Dorsolateral prefrontal cortex (tissue), 122 donors: ENCODE measurements at places on chromosomes 7 and 10. TPM values are rescaled to one million over a fixed set of nuclear protein-coding genes. Genes with fewer than 3 reads are reported as not detected.
A peak's percentile ranks its signal among the peaks of the same experiment; 100 is the strongest.

- DNase-seq = no peak
Observed at GRCh38 chr10:68087685-68088401, 12.8 kb upstream of the HERC4 start.

DNA sequence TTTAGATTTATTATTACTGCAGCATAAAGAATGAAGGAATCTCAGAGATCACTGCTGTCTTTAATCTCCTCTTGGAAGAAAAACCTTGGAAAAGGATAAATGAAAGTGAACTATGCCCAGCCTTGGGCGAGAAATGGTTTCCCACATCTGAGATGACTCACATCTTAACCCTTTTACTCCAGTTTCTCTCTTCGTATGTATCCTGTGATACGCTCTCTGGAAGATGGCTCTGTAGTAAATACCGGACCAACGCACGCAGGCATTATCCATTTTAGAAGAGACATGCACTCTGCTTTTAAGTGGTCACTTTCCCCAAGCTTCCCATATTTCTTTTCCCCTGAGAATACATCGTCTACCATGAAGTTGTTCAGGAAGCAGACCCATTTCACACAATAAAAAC is 207.3 kb upstream of the BMPER start:
- DNase-seq = no peak

DNA sequence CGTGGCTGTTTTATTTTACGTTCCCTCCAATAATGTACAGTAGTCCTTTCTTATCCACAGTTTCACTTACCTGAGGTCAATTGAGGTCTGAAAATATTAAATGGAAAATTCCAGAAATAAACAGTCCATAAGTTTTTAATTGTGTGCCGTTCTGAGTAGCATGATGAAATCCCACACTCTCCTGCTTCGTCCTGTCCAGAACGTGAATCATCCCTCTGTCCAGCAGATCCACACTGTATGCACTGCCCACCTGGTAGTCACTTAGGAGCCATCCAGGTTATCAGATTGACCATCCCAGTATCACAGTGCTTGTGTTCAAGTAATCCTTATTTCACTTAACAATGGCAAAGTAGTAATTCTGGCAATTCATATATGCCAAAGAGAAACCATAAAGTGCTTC is 46.3 kb downstream of the STARD3NL start:
- DNase-seq = no peak

DNA sequence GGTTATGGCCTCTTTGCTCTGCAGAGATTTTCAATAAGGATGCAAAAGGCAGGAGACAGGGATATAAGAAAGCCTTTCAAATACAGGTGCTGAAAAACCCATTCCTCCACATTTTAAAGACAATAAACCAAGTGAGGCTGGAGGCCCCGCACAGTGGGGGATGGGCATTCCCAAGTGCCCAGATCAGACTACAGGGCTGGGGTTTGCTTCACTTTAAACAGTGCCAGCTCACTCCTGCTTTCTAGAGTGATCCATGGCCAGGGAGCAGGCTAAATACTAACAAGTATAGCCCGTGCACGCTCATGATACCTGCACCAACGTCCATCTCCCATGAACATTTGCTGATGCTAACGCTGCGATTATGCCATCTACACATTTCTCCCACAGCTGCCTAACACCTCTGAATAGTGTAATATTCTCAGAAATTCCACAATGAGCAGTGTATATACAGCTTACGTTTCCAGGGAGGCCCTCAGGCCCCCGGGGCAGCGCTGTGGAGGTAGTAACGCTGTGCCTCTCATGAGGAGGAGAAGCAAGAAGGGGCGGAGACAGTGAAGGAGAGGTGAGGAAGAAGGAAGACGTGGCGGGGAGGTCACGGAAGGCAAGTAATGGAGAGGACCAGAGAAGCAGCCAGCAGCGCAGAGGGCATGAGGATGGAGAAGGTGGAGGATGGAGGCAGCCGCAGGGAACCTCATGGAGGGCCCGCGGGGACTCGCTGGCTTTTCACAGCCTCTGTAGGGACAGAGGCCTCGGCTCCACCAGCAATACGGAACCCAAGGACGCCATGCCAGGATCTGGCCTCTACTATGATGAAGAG is 141.7 kb downstream of the USP6NL start:
- DNase-seq = no peak

The MRPS33 gene
- 37.8 TPM for total RNA-seq

GRCh38 chr7:2631946-2632732 is at the start of gene TTYH3:
TTYH3 (plus strand) TSS chr7:2631986; CDS start chr7:2632156, 170 bp downstream.
- DNase-seq = no peak

- DNase-seq = no peak
Observed at GRCh38 chr10:100448951-100449350, 13.9 kb upstream of the WNT8B start.

DNA sequence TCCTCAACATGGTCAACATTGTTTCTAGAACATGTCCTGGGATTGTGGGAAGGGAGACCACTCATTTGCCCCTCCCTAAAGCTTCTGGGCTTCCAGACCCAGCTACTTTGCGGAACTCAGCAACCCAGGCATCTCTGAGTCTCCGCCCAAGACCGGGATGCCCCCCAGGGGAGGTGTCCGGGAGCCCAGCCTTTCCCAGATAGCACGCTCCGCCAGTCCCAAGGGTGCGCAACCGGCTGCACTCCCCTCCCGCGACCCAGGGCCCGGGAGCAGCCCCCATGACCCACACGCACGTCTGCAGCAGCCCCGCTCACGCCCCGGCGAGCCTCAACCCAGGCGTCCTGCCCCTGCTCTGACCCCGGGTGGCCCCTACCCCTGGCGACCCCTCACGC is at the start of gene EPO:
Gene EPO (plus strand): TSS at position 190 of the 392 bp plus-strand sequence. CDS start 513 bp downstream, outside the sequence.
- peak; percentile 33 for DNase-seq

The PITX3 gene
- not detected for total RNA-seq

The MKRN1 gene
- total RNA-seq = 94.5 TPM

DNA sequence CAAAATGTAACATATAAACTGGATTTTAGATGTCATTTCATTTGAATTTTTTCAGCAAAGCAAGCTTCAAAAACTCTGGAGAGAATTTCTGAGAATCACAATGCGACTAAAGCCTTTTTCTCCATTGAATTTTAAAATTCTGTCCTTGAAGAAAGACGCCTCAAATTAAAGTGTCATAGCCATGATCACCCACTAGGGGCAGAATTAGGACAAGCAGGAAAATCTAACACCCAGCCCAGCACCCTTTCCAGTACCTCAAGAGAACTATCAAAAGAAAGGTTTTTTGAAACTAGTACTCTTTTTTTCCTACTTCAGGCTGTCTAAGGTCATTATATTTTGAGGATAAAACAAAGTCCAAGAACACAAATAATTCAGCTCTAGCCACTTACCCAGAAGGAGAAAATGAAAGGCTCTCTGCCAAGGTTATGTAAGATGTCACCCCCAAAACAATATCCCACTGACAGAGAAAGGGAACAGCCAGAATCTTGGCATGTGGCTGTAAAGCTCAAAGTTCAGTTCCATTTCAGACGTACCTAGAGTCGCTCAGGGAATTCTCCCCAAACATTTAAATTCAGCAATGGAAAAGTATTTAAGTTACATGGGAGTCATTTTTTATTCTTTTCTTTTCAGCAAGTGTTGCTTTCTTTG is 299.4 kb downstream of the SNX13 start:
- DNase-seq = no peak

The ABCF2 gene
- 44.7 TPM for total RNA-seq

DNA sequence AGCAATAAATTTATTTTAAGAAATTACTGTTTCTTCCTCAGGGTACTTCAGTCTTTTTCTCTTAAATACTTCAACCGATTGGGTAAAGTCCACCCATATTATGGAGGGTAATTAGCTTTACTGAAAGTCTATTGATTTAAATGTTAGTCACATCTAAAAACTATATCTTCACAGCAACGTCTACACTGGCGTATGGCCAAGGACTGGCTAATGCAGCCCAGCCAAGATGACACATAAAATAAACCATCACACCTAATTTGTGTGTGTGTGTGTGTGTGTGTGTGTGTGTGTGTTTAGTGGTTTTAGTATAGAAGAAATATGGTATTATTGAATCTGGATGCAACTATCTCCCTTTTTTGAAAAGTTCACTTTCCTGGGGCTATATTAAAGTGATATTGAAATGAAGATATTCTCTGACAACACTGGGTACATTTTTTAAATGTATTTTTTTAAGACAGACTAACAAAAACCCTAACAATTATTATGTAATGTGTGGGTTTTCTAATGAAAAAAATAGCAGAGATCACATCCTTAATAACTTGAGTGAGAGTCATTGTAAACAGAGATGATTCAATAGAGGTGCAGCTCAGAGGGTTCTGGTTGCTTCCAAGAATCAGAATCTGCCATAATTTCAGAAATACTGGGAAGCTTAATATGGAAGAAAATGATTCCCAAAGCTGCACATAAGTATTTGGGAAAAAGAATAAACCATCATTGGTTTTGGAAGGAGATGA is 584.2 kb upstream of the MBL2 start:
- DNase-seq = no peak

GRCh38 chr7:711922-712380 is 14.5 kb upstream of the DNAAF5 start:
- peak; percentile 26 for DNase-seq

- no peak for DNase-seq
Observed at GRCh38 chr7:12281038-12281437, 69.9 kb downstream of the TMEM106B start.

DNA sequence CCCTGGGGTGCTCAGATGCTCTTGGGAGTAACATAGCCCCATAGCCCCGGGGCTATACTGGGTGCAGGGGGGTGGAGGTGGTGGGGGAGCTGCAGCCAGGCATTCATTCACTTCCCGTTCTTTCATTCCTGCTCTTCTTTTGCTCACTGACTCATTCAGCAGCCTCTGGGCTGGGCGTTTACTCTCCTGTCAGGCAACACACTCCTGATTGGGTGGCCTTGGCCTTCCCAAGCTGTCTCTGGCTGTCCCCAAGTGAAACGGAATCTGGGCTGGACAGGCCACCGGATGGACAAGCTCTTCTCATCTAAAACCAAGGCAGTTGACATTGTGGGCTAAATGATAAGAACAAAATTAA is 34.6 kb downstream of the CHST3 start:
- DNase-seq = no peak

The PTCD1 gene
- total RNA-seq = 7.2 TPM

GRCh38 chr7:25851332-25852210 is 300.4 kb upstream of the NFE2L3 start:
- peak; percentile 84 for DNase-seq

The FRA10AC1 gene
- 36.5 TPM for total RNA-seq

DNA sequence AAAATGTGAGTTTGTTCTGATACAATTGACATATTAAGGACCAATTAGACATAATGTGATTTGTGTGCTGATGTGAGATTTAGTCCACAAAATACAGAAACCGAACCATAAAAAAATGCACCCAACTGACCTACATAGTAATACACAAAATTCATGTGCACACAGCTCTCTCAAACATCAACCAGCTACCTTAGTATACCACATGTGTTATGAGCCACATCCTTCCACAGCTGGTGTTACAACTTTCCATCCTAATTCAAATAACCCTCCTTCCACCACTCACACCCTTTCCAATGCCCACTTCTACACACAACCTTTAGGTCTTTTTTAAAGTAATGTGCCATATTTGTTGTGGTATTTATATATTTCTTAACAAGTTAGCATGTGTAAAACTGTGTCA is 31.7 kb upstream of the C7orf33 start:
- no peak for DNase-seq

- DNase-seq = peak; percentile 32
Observed at GRCh38 chr10:73577788-73578187, 13.4 kb downstream of the USP54 start.

The ERVW-1 gene
- total RNA-seq = not detected

The EPO gene
- not detected for total RNA-seq

GRCh38 chr7:47557694-47558670 is 23.9 kb downstream of the TNS3 start:
- DNase-seq = no peak

The KLHL7 gene
- 55.2 TPM for total RNA-seq

DNA sequence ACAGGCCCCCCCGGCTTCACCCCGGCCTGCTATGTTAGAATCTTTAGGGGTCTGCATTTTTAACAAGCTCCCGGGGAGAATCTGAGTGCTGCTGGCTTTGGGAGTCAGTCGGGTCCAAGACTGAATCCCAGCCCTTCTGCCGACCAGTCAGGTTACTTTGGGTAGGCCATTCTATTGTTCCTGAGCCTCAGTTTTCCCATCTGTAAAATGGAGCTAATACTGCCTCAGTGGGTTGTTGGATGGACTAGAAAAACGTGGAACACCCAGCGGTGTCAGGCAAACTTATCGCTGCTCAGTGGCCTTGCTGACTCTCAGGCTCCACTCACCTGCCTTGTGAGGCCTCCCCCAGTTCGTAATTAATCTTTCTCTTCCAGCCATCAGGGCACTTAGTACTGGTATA is 11.7 kb downstream of the TBATA start:
- no peak for DNase-seq

- DNase-seq = no peak
Observed at GRCh38 chr7:89943525-89944050, 210.7 kb upstream of the STEAP1 start.
